ENCODE measurements at places on chromosomes 5 and 9.

DNA sequence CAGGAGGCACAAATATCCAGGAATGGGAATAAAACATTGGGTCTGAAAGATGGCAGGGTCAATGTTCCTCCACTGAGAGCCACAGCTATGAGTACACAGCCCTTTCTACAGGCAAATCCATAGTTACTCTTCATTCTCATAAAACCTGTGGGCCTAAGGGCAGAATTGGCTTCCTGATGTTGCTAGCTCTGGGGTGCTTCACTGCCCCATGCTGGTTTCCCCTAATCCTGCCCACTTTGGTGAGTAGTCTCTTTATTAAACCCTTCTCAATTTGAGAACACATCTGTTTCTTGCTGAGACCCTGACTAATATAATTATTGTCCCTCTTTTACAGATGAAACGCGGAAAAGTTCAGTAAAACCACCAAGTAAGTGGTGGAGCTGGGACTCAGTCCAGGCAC, 66.3 kb upstream of the RAI14 start:
- DNase-seq = no peak

GRCh38 chr5:170508036-170508435, 4.2 kb downstream of the KCNIP1 start:
- no peak for DNase-seq

DNA sequence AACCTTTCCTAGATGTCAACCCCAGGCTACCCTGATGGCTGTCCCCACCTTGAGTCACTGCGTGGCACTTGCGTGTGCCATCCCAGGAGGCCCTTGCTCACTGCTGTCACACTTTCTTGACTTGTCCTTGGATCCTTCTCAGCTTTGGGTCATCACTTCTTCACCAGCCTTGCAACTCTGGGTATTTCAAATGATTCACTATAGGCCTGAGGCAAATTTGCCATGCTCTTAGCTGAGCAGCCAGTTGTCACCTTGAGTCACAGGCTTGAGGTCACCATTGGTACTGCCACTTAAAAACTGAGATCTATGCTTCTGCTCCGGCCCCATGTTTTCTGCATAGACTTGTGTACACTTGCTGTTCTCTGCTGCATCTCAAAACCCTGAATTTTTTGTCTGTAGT, 84.7 kb downstream of the BASP1 start:
- no peak for DNase-seq

DNA sequence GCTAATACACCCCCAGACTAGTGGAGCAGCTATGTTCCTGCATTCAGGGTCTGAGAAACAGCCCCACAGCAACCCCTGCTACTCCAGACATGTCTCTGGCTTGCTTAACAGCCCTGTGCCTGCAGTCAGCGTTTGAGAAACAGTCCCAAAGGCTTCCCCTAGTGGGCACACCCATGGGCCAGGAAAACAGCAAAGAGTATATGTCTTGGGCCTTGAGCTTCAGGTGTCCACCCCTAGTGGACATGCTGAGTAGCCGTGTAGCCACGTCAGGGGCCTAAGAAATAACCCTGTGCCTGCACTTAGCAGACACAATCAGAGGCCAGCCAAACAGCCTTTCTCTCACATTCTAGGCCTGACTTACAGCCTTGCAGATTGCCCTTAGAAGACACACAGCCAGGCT, 698.6 kb downstream of the PTPRD start:
- no peak for DNase-seq

DNA sequence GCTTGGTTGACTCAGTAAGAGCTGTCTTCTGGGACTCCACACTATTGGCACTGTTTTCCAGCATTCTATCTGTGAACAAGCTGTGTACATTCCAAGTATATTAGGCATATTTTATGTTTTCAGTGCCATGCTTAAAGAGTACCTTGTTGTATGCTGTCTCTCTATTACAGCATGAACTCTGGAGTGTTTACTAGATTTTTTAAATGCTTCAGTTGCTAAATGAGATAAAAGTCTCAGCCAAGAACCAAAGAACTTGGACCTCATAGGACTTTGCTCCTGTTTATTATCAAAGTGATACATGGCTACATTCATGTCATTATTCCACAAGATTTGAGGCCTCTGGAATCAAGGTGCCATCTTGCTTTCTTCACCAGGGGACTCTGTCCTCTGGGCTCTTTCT, 167.2 kb downstream of the C9orf152 start:
- no peak for DNase-seq

GRCh38 chr9:119639287-119639955, 270.2 kb upstream of the BRINP1 start:
- no peak for DNase-seq

GRCh38 chr5:67538855-67539506, 342.4 kb upstream of the CD180 start:
- DNase-seq = no peak

GRCh38 chr5:5575461-5575860, 153.0 kb downstream of the ICE1 start:
- no peak for DNase-seq

- DNase-seq = no peak
These were observed 204.7 kb downstream of the ARRDC3 start for GRCh38 chr5:91178461-91178860.

DNA sequence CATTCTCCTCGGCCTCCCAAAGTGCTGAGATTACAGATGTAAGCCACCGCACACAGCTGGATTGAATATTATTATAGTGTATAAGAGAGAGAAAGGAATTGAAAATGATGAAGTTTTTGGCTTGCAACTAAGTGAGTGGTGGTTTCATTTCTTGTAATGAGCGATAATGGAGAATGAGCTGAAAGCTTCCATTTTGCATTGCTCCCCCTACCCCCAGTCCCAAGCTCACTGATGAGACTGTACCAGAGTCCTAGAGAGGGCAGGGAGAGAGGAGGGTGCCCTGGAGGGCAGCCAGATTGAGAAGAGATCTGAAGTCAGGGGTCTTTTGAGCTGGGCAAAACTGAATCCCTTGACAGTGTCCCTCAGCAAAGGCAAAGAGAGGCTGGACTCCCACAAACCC, 38.5 kb upstream of the CTNNA1 start:
- no peak for DNase-seq

DNA sequence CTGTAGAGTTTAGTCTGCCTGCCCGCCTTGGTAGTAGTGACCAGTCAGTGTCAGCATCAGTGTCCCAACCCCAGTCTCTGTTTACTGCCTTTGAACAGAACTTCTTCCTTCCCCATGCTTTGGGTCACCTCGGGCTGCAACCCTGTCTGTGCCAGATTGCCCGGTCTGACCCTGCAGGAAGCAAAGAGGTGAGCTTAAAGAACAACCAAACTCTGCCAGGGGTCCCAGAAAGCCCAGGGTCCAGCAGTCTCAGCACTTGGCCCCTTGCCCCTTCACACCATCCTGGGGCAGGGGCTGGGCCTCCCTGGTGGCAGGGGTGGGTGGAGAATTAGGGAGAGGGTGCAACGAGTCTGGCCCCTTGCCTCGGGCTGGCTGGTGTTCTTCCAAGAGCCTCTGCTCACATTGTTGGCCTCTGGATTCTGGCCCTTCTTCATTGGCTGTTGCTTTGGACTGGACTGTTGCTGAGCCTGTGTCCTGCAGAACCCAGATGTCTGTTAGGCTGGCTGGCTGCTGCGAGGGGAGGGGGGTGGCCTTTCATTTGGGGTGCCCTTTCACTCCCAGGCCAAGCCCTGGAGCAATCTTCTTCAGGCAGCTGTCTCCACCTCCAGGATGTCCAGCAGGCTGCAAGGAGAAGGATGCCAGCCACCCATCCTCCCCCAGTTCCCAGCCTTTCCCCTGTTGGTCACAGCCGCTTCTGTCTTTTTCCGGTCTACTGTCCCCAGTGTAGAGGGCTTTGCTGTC, 51.2 kb downstream of the SAR1B start:
- DNase-seq = peak; percentile 22

DNA sequence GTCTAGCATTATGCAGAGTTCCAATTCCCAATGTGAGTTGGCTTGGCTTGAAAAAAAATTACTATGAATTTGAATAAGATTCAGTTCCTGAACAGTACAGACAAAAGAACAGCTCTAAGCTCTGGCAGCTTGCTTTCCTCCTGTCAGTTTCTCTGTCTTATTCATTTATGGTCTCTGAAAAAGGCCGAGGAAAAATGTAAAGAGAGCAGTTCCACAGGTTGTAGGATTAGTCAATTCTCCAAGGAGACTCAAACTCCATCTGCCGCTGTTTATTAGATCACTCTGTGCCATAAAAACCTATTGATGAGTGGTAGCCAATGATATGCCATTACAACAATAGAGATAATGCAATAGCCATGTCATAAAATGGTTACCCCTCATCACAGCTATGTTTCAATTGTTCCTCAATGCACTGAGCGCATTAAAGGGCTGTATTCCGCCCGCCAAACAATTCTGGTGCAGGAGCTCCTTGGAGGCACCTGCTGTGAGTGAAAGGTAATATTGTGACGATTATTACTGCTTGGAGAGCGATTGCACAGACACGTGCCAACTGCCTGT, 188.2 kb downstream of the ARRDC3 start:
- DNase-seq = peak; percentile 50

- DNase-seq = no peak
These were observed 171.9 kb downstream of the MAPKAP1 start for GRCh38 chr9:125534971-125535701.

GRCh38 chr9:82037126-82037525, 48.6 kb downstream of the SPATA31D1 start:
- DNase-seq = no peak

- DNase-seq = no peak
These were observed 99.3 kb upstream of the LRRTM2 start for GRCh38 chr5:138974227-138975063.

- DNase-seq = no peak
These were observed 60.8 kb downstream of the HINT1 start for GRCh38 chr5:131104169-131104808.

DNA sequence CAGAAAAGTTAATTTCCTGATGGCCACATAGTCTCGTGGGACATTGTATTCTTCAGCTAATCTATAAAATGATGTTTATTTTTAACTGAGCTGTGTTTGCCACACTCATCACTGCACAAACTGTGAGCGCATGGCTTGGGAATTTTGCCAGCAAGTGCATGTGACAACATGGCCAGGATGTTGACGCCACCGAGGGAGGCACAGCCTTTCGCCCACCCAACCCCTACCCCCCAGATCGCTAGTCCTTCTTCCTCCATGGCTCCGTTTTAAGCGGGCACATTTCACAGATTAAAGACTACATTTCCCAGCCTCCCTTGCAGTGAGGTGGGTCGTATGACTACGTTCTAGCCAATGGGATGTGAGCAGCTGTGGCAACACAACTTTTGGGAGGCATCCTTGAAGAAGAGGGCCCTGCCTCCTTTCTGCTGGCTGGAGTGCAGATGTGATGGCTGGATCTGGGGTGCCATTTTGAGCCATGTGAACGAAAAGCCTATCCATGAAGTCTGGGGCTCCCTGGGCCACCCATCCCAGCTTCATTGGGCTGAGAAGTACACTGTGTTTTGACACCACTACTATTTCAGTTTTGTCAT, 7.9 kb downstream of the NRARP start:
- DNase-seq = peak; percentile 79

- DNase-seq = no peak
These were observed 56.8 kb downstream of the PTPDC1 start for GRCh38 chr9:94140791-94141790.

GRCh38 chr9:33924978-33925797, 108.2 kb downstream of the UBE2R2 start:
- DNase-seq = peak; percentile 36

DNA sequence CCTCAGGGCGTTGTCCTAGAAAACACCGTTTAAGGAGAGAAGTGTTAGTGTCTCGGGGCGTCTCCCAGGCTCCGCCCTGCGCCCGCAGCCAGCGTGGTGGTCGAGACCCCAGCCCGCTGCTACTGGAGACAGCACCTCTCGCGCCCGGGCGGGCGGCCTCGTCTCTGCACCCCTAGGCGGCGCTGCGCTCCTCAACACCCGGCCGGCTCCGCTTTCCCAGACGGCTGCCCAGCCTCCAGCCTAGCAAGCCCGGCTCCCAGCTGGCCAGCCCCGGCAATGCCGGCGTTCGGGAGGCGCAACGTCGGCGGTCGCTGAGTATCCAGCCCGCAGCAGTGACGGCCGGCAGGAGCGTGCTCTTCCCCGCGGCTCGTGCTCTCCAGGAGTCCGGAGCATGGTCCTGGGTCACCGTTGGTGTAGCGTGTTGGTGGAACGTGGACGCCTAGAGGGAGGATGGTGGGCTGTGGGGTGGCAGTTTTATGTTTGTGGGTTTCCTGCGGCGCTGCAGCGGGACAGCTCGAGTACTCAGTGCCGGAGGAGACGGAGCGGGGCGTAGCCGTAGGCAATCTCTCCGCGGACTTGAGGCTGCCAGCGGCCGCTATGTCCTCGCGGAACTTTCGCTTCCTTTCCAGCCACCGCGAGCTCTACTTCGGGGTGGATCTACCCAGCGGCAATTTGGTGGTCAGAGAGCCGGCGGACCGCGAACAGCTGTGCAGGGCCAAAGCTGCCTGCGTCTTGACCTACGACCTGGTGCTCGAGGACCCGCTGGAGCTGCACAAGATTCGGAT, 536 bp downstream of the PCDHAC1 start:
- peak; percentile 40 for DNase-seq

- no peak for DNase-seq
These were observed 17.8 kb downstream of the NUDT2 start for GRCh38 chr9:34346873-34347799.

- DNase-seq = no peak
These were observed 7.3 kb downstream of the ATOX1 start for GRCh38 chr5:151751091-151751490.

GRCh38 chr5:67306965-67307607, 110.5 kb upstream of the CD180 start:
- no peak for DNase-seq

DNA sequence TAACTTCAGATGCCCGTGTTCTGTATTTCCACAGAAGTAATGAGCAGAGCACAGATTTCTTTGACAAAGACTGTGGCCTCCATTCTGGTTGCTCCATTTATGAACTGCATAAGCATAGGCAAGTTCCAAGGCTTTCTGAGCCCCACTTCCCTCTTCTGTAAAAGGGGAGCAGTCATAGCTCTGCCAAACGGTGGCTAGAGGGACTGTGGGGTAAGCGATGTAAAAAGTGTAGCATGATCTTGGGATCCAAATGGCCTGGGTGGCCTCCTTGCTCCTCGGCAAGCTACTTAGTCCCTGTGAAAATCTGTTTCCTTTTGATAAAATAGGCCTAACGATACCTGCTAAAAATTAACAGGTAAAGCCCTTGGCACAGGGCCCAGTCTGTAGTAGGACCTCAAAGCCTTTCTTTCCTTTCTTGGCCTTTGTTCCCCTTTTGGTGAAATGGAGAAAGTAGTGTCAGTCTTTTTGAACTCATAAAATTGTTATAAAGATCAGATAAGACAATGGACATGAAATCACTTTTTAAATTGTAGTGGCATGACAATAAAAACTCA, 646.6 kb downstream of the ACTL7B start:
- peak; percentile 90 for DNase-seq

DNA sequence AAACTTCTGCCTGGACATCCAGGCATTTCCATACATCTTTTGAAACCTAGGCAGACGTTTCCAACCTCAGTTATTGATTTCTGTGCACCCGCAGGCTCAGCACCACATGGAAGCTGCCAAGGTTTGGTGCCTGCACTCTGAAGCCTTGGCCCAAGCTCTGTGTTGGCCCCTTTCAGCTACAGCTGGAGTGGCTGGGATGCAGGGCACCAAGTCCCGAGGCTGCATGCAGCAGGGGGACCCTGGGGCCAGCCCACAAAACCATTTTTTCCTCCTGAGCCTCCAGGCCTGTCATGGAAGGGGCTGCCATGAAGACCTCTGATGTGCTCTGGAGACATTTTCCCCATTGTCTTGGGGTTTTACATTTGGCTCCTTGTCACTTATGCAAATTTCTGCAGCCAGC, 49.9 kb downstream of the NFX1 start:
- no peak for DNase-seq

GRCh38 chr9:81083854-81084512, 605.4 kb downstream of the TLE1 start:
- no peak for DNase-seq

Data from left colon (tissue), 2 donors.